ENCODE measurements at places on chromosomes 11 and 22.
A peak's percentile ranks its signal among the peaks of the same experiment; 100 is the strongest.

DNA sequence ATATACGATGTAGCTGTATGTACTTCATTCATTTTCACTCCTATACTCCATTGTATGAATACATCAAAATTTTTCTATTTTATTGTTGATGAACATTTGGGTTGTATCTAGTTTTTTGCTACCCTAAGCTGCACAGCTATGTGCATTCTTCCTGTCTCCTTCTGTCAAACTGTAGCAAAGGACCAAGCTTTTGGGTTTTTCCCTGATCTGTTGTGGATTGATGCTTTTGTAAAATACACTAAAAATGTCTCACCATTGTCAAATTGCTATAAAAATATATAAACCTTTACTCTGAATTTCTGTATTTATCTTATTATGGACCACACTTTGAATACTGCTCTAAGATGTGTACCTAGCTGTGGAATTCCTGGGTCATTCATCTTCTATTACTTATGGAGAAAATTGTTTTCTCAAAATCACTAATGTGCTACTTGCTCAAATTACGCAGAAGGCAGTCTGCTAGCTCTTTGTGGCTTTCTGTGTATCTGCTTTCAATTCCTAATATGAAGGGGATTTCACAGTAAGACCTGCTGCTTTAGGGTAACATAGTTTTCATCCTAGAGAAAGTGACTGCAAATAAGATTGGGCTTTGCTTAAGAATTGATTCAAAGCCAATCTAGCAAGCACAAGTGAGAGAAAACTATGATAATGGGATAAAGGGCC, 123.4 kb downstream of the CYP2R1 start:
- no peak for DNase-seq

- DNase-seq: no peak
Observed at GRCh38 chr11:78732246-78732645, 157.6 kb upstream of the NARS2 start.

DNA sequence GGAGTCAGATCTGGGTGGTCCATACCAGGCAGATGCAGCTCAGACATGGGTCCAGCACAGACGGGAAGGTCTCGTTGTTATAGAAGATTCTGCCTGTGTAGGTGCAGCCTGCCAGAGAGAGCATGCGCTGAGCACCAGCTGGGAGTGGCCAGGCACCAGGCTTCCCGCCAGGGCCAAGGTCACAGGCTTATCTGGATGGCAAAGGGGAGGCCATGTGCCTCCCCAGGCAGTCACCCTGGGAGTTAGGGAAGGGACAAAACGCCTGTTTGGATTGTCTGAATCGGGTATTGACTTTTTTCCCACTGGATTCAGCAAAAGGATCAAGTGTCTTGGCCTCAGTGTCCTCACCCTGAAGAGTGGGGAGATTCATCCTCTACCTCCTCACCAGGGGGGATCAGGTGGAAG, 26.5 kb downstream of the PGA5 start:
- DNase-seq: no peak

GRCh38 chr11:72070491-72070890, 9.9 kb downstream of the NUMA1 start:
- no peak for DNase-seq

GRCh38 chr22:29157759-29158535, 47.7 kb upstream of the EMID1 start:
- DNase-seq: no peak

DNA sequence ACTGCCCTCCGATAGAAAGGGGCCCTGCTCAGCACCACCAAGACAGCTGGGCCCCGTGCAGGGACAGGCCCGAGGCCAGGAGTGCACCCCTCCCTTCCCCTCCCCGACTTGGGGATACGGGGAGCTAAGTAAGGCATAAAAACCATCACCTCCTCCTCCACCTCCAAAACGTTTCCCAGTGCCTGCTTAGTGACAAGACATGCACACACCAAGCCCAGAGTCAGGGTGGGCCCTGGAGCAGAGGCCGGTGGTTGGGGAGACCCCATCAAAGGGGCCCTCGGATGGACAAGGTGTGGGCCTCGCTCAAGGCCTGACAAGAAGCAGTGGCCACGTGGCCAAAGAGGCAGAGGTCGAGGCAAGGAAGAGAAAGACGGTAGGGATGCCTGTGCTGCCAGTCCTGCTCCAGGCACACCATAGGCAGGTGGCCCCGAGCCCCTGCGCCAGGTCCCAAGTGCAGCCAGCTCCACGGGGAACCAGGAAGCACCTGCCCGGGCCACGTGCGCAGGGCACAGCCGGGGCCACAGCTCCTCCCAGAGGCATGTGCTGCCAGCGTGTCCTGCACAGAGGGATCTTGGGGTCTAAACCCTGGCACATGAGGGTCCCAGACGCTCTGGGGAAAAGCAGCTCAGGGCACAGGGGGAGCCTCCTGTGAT, 53.0 kb downstream of the BRD1 start:
- DNase-seq: no peak

GRCh38 chr11:3631331-3631730, 10.5 kb downstream of the ART5 start:
- DNase-seq: no peak

DNA sequence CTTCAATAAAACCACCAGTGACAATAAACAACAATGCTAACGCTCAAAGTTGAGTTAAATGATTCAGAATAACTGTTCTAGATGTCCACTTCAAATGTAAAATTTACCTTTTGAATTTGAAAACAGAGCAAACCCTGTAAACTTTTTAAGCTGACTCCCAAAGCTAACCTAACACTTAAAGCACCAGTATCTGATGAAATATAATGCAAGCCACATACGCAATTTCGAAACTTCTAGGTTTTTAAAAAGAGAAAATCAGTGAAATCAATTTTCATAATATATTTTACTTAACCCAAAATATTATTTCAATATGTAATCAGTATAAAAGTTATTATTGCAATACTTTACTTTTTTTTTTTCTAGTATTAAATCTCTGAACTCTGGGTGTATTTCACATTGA, 71.3 kb downstream of the PLEKHA7 start:
- DNase-seq: no peak

GRCh38 chr11:119486691-119487259, 63.8 kb upstream of the THY1 start:
- no peak for DNase-seq

- DNase-seq: no peak
Observed at GRCh38 chr11:108093128-108093904, 28.1 kb upstream of the ACAT1 start.

DNA sequence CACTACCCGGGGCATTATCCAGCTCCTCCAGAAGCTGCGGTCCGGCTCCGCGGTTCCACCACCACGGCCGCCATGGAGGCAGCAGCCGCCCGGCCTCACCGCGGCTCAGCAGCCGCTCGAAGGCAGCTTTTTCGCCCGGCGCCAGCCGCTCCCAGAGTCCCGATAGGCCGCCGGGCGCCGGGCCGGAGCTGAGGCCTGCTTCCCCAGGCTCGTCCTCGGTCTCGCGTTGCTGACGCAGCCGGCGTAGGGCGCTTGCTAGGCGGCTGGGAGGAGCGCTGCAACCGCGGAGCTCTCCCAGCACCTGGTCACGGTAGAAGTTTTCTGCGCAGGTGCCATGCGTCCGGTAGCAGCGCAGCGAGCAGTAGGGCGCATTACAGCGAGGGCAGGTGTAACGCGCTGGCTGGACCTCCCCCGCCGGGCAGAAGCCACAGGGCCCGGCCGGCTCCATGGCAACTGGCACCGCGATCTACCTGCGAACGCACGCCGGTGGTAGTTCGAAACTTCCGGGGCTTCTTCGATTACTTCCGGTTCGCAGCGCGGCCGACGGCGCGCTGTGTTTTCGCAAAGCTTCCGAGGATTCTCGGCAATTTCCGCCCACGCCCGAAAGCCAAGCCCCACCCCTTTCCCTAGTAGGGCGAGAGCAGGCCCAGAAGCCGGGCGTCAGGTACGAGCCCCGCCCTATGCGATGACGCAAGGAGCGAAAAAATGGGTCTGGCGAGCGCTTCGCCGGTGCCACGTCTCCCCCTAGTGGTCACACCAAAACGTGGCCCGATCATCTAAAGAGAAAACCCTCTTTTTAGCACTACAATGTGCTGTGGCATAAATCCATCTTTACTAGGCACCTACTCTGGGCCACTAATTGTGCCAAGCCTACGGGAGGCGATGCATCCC, at the start of gene ZNHIT2:
Gene ZNHIT2 (minus strand): TSS at position 496 of the 891 bp plus-strand sequence. CDS start 48 bp downstream, at position 448.
- peak; percentile 98 for DNase-seq

- DNase-seq: no peak
Observed at GRCh38 chr22:29263791-29264276, 3.9 kb downstream of the RHBDD3 start.

GRCh38 chr11:93024369-93024768, 54.9 kb downstream of the MTNR1B start:
- no peak for DNase-seq

GRCh38 chr11:8681837-8682302, 595 bp downstream of the TRIM66 start:
- DNase-seq: no peak

GRCh38 chr11:2271077-2271326, 614 bp upstream of the ASCL2 start:
- no peak for DNase-seq

DNA sequence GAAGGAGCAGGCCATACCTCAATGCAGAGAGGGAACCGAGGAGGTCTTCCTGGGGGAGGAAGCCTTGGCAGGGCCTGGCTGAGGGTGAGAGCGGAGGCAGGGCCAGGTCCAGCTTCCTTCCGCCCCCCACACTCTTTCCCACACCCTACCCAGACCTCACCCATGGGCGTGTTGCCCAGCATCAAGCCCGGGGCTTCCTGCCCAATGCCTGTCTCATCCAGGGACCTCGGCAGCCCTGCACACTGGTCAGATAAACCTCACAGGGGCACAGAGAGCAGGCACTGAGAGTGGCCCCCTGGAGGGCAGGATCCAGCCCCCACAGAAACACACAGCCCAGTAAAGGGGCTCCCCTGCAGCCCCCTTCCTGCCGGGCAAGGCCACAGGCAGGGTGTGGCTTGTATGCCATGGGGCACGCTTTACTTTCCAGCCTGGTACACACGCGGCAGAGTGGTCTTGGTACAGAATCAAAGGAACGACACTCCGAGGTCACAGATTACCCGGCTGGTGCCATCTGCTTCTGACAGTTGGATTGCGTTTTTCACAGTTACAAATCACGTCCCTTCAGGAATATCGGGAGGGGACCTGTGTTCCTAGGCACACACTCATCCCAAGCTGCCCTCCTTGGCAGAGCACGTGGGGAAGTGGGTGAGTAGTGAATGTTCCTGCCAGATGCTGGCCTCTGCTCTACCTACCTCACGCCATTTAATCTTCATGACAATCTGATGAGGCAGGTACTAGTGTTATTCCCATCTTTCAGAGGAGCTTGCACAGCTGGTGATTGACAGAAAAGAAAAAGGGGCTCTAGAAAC, 20.0 kb upstream of the CD5 start:
- DNase-seq: no peak

GRCh38 chr11:7559398-7560283, 45.8 kb downstream of the PPFIBP2 start:
- no peak for DNase-seq

- DNase-seq: no peak
Observed at GRCh38 chr11:3089236-3090061, 32.2 kb upstream of the CARS1 start.

DNA sequence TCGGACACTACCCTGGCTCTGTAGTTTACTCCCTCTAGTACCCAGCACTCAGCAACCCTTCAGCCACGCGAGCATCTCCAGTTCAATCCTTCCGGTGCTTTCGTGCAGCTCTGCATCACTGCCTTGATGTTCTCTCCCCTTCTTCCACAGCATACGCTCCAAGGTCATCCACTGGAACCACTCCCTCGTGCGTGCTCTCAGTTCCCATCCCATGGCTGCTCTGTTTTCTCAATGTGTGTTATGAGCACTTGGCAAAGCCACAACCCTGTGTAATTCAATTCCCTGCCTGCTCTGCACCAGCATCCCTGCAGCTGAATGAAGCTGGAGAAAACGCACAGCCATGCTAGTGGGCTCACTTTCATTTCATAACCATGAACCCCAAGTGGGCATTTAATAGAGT, 38.5 kb upstream of the NFRKB start:
- DNase-seq: peak; percentile 28

GRCh38 chr22:44683237-44683636, 18.8 kb upstream of the PRR5 start:
- DNase-seq: no peak

- no peak for DNase-seq
Observed at GRCh38 chr22:37051391-37052385, at the start of gene KCTD17. KCTD17 (plus strand) TSS chr22:37051742; CDS start chr22:37051761, 19 bp downstream.

- peak; percentile 17 for DNase-seq
Observed at GRCh38 chr11:43359422-43359818, 700 bp downstream of the TTC17 start.

DNA sequence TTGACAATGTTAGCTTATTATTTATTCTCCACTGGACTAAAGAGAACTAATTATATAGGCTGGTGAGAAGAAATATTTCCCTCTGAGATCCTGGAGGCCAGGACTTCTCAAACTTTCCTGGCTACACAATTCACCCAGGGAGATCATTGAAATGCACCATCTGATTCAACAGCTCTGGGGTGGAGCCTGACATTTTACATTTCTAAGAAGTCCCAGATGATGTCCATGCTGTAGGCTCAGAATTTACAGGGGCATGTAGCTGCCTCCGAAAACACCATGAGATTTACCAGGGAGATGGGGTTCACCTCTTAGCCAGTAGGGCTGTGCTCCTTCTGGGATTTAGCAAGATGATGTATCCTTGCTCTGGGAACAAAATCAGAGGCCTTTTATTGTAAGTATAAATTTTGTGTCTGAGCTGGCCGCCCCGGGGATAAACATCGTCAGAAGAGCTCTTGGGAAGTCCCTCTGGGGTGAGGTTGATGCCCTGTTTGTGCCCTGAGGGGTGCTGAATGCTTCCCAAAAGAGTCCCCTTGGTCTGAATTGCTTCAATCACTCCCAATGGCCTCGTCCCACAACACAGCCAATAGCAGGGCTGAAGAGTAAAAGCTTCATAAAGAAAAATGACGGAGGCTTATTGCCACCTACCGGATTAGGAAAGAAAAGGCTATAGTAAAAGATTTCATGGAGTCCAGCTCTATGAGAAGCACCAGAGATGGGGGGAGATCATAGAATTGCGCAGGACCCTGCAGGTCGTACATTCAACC, 33.4 kb upstream of the API5 start:
- DNase-seq: no peak

DNA sequence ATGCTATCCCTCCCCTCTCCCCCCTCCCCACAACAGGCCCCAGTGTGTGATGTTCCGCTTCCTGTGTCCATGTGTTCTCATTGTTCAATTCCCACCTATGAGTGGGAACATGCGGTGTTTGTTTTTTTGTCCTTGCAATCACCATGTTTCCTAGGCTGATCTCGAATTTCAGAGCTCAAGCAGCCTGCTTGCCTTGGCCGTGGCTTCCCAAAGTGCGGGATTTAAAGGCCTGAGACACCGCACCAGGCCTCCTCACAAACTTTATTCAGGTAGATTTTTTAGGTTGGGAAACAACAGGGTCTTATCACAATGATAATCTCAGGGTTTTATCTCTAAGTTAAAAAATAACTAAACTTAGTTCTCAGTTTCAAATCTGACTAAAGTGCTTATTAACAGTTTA, 125.4 kb downstream of the LUZP2 start:
- DNase-seq: no peak
